SK-MEL-5 (cell line): ENCODE measurements at places on chromosomes 6 and 20. TPM values are rescaled to one million over a fixed set of nuclear protein-coding genes. Genes with fewer than 3 reads are reported as not detected.
A peak's percentile ranks its signal among the peaks of the same experiment; 100 is the strongest.

- DNase-seq: peak; percentile 13
These were observed 8.7 kb upstream of the HLA-E start for GRCh38 chr6:30480536-30481156.

- no peak for DNase-seq
These were observed at the start of gene ROS1 for GRCh38 chr6:117425431-117426153. TSS of gene ROS1 (minus strand) at chr6:117425942. CDS start at chr6:117425656, 286 bp downstream.

Gene CGA
- total RNA-seq: 0.55 TPM in 1 of 2 replicates, not detected in the other

Gene NKX2-2
- total RNA-seq: 0.13 TPM in 1 of 2 replicates, not detected in the other
